Bronchial smooth muscle cell (primary cell): ENCODE measurements at places on chromosomes 7 and 10. TPM values are rescaled to one million over a fixed set of nuclear protein-coding genes. Genes with fewer than 3 reads are reported as not detected.

CCL26 gene
- 1.4 TPM in 1 of 2 replicates, not detected in the other for total RNA-seq

PON3 gene
- total RNA-seq = under 0.01 TPM in 1 of 2 replicates, not detected in the other

PKD2L1 gene
- not detected in 2 replicates for total RNA-seq

PTPN20 gene
- total RNA-seq = under 0.01 and 0.09 TPM in 2 replicates
